GM03348 (cell line): ENCODE measurements at places on chromosomes 16 and 17.

DNA sequence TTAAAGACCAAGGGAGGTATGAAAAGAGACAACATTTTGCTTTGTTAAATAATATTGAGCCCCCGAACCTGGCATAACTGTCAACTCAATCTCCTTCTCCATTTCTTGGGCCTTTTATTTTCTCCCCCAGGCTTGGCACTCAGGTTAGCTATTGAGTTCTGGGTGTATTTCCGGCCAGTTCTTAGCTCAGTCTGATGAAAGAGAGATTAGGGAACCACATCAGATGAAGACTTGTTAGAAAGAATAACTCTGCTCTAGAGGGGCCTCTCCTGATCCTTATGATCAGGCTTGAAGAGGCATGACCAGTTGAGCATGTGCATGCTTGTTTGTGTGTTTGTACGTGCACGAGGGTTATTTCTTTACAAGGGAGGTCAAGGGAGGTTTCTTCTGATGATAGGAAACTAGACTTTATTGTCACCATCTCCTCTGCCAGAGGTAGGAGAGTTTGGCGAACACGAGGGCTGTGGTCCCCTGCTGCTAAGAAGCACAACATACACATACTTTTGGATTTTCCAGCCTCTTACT is 29.2 kb upstream of the HS3ST2 start:
- no peak for DNase-seq

- DNase-seq: no peak
These were observed at the start of gene NLK for GRCh38 chr17:28042657-28042720. Gene NLK (plus strand): TSS chr17:28042677. CDS start chr17:28042874, 197 bp downstream.

- DNase-seq: no peak
These were observed 20.4 kb upstream of the ADAM11 start for GRCh38 chr17:44738214-44738906.

DNA sequence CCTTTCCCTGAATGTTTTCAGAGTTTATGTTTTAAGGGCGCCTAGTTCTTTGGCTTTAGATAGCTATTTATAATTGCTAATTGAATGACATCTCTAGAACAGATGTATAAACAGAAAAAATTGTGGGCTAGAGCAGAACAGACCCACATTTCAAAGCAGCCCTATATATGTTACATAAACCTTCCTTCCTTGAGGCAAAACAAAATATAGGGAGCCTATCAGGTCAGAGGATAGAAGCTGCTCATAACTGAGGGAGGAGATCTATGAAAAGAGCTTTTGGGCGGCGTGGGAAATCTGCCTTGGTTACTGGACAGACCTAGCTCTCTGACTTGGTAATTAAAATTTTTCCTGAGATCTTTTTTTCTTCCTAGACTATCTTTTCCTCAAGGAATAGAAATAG is 68.4 kb downstream of the SPAG9 start:
- DNase-seq: no peak
